NCI-H446 (cell line): ENCODE measurements at places on chromosomes 1 and 21.

DNA sequence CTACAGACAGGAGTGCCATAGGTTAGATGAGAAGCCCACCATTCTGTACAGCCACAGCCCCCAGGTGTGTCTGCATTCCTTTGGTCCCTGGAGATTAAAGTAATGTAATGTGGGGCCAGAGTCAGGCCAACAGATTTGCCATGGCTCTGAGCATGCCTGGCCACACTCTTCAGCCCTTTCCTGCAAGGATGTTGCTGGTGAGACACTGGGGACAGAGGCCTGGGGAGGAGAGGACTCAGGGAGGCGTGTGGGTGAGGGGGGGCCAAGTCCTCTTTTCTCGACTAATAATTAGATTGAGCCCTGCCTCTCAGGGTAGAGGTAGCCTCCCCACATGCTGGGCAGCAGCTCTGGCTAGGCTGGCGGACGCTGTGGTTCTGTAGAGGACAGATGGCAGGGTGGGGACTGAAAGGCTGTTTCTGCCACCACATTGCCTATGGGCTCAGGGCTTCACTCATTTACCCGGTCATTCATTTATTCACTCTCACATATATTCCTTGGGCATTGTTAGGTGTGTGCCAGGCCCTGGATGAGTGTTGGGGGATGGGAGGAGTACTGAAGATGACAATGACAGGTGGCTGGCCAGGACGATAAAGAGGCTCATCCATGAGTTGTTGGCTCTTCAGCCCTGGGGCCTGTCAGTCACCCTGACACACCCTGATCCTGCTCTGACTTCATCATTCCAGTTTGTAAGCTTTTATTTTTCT lies 7.1 kb upstream of the PRCC start:
- DNase-seq: peak; percentile 21

DNA sequence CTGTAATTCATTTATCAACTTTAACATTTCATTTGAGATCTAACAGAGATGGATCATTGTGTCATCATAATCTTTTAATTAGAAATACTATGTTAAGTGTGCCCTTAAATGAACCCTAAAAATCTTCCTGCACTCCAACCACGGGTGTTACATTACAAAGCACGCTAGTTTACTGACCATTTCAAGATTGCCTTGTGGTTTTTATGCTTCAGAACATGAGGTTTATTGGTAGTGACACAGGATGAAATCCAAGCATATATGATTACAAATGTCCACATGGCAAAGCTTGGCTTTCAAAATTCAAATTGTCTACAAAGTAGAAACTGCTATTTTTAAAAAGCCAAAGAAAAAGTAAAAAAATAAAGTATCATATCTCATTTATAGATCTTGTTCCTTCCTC lies 190.4 kb upstream of the USP25 start:
- DNase-seq: no peak

DNA sequence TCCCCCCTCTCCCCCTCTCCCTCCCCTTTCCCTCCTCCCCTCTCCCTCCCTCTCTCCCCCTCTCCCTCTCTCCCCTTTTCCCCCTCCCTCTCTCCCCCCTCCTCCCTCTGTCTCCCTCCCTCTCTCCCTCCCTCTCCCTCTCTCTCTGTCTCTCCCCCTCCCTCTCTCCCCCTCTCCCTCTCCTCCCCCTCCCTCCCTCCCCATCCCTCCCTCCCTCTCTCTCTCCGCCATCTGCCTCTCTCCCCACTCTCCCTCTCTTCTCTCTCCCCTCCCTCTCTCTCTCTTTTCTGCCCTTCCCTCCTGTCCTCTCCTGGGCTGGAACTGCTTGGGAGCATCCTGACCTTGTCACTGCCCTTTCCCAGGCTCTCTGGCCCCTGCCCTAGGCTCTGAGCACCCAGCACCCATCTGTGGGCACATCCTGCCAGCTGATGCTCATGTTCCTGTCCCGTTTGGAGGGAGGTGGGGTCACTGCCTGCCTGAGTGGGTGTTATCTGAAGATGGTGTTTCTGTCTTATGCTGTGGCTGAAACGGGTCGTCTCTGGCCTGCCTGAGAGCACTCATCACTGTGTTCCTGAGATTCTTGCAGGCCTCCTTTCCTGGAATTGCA lies 10.8 kb downstream of the FTCD start:
- no peak for DNase-seq

GRCh38 chr1:10824821-10825540 lies 28.5 kb upstream of the CASZ1 start:
- no peak for DNase-seq

GRCh38 chr1:55702064-55702463 lies 486.9 kb upstream of the USP24 start:
- DNase-seq: peak; percentile 41

- DNase-seq: no peak
These were observed 79.4 kb downstream of the PAPPA2 start for GRCh38 chr1:176542352-176542751.

DNA sequence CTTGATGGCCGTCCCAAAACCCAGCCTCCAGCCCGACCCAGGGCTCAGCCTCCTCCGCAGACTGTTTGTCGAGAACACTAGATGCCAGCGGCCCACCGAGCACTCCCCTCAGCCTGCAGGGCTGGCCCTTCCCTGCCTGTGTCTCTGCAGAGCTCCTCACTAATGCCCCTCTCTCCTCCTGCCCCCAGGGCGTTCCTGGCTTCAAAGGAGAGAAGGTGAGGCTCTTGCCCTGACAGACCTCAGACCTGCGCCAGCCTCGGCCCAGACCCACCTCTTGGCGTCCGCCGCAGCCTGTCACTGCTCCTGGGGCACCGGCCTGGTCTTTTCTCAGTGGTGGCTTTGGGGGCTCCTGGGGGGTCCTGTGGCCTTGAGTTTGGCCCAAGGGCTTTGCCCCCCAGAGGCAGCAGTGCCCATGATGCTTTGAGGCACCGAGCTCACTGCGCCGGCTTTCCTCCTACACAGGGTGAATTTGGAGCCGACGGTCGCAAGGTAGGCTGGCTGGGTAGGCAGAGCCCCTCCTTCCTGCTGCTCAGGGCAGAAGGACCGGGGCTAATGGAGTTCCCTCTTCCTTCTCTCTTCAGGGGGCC lies 18.4 kb downstream of the COL6A2 start:
- DNase-seq: no peak

DNA sequence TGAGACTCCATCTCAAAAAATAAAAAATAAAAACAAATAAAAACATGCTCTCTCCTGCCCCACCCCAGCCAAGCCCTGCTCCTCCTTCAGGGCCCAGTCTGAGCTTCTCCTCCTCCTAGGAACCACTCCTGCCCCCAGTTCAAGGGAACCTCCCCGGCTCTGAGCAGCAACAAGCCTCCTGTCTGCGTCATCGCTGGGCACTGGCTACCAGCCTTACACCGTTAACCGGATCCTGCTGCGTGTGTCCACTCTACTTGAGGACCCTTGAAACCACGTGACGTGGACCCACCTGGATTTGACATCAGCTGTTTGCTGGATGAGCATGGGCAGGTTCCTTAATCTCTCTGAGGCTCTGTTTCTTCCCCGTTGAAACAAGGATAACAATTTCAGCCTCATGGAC lies 1.6 kb upstream of the TAS1R2 start:
- DNase-seq: no peak

GRCh38 chr1:27153549-27153886 lies 1.4 kb downstream of the SLC9A1 start:
- peak; percentile 27 for DNase-seq

DNA sequence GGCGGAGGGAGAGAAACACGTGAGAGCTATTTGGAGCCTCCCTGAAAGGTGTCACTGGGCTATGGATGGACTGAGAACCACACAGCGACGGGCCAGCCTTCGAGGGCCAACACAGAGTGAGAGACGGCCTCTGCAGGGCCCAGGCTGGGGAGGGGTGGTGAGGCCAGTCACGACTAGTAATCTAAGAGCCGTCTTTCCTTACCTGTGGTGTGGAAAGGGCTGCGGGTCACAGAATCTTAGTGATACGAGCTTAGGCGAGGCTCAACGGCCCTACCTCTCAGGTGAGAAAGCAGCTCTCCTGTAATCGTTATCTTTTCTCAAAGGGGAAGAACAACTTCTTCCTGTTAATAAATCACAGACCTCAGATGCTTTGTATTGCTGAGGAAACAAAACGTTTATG lies 33.4 kb upstream of the COX20 start:
- no peak for DNase-seq

- no peak for DNase-seq
These were observed 7.2 kb upstream of the SLX9 start for GRCh38 chr21:44932408-44933181.
